ENCODE measurements at places on chromosomes 6 and 20. TPM values are rescaled to one million over a fixed set of nuclear protein-coding genes. Genes with fewer than 3 reads are reported as not detected.

Gene LATS1
- 20.2 TPM for total RNA-seq

Gene LRRN4
- total RNA-seq = not detected

Gene DST
- total RNA-seq = 411 TPM

Gene SNAP25
- not detected for total RNA-seq

Gene RAET1L
- not detected for total RNA-seq

Gene CDC5L
- 22.3 TPM for total RNA-seq

Gene COL11A2
- total RNA-seq = 0.25 TPM

DNA sequence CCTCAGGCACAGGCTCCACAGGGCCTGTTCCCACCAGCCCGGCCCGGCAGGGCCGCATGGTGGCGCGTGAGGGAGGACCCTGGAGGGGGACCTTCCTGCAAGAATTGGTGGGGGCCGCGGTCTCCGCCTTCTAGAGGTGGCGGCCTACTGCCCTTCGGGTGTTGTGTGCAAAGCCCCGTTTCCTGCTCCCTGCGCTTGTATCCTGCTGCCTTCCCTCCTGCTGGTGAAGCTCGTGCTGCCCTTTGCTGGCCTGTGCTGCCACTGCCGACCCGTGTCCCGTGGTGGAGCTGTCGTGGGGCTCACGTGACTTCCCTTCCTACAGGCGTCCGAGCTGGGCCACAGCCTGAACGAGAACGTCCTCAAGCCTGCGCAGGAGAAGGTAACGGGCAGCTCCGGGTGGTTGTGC is 8.4 kb upstream of the COL20A1 start:
- no peaks in the 10 kb centered on the region for H3K4me1 ChIP-seq
- H3K27me3 ChIP-seq = no peaks in the 10 kb centered on the region
- peaks cover 15% of the 10 kb centered on the region for H3K36me3 ChIP-seq
- no peak for DNase-seq
- H3K4me3 ChIP-seq = no peak overlapping the region

GRCh38 chr6:153328194-153328593 is 197.1 kb upstream of the RGS17 start:
- H3K27ac ChIP-seq = no peak overlapping the region
- H3K4me3 ChIP-seq = no peak overlapping the region
- H3K36me3 ChIP-seq = no peaks in the 10 kb centered on the region
- H3K4me1 ChIP-seq = no peaks in the 10 kb centered on the region
- H3K27me3 ChIP-seq = no peaks in the 10 kb centered on the region

DNA sequence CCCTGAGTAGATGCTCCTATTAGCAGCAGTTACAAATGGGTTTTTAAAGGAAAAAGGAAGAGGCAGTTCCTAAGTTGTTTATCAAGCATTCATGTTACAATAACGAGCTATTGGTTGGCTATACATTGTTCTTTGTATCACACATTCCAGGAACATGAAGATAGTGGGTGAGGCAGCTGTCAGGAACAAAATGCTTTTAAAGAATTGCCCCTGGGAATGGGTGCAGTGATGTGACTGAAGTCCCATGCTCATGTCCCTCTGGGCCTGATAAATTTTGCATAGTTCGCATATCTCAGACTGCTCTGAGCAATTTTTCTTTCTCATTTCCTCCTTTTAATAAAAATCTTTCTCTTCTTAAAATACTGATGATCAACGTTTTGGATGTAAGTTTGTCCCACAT is 3.7 kb downstream of the ENPP1 start:
- no peak for DNase-seq
- peaks cover 17% of the 10 kb centered on the region for H3K4me1 ChIP-seq
- no peaks in the 10 kb centered on the region for H3K27me3 ChIP-seq
- no peak overlapping the region for H3K4me3 ChIP-seq

- peak overlapping the region; percentile 74 for H3K4me3 ChIP-seq
- H3K27me3 ChIP-seq = no peaks in the 10 kb centered on the region
- peak; percentile 48 for DNase-seq
- H3K36me3 ChIP-seq = no peaks in the 10 kb centered on the region
Measured at GRCh38 chr20:32582659-32583580, 2.2 kb downstream of the NOL4L start.

- peaks cover 61% of the 10 kb centered on the region for H3K4me1 ChIP-seq
- no peaks in the 10 kb centered on the region for H3K27me3 ChIP-seq
- H3K36me3 ChIP-seq = peaks cover 11% of the 10 kb centered on the region
- peak; percentile 68 for DNase-seq
Measured at GRCh38 chr6:82365016-82365795, 1.6 kb downstream of the TPBG start.

- H3K27ac ChIP-seq = no peak overlapping the region
- H3K4me3 ChIP-seq = no peak overlapping the region
- H3K4me1 ChIP-seq = no peaks in the 10 kb centered on the region
Measured at GRCh38 chr20:12049125-12049524, 131.4 kb downstream of the BTBD3 start.

GRCh38 chr6:128882991-128883611 is at the start of gene LAMA2:
TSS of gene LAMA2 (plus strand) at chr6:128883138. CDS start at chr6:128883246, 108 bp downstream.
- DNase-seq = peak; percentile 85
- H3K27me3 ChIP-seq = no peaks in the 10 kb centered on the region
- H3K4me3 ChIP-seq = peak within 1 kb of the TSS; percentile 83
- H3K4me1 ChIP-seq = peaks cover 32% of the 10 kb centered on the region
- peak within 1 kb of the TSS; percentile 74 for H3K27ac ChIP-seq

DNA sequence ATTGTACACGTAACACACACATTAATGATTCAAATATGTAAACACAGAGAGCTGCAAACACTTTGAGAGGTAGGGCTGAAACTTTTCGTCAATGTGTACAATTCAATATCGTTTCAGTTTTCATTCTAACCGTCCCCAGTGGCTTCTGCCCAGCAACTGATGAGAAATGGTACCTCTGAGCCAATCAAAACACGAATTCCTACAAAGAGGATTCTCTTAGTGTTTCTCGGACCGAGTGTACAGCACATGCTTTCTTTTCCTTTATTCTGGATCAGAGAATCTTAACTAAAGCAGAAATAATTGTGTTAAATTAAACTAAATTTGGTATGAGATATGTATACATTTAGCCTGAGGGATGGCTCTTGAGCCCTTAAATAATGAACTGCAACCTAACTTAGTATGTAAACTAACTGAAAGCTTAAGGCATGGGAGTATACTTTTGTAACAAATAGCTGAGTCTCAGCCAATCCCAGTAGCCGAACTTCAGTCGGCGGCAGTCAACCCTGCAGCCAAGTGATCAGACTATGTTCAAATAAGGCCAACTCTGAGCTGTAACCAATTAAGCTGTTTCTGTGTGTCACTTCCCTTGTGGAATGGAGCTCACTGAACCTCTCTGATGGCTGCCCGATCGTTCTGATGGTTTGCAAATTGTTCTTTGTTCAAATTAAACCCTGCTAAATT is 16.1 kb downstream of the BTN2A1 start:
- no peaks in the 10 kb centered on the region for H3K27me3 ChIP-seq
- H3K27ac ChIP-seq = peak overlapping the region; percentile 95
- H3K4me3 ChIP-seq = peak overlapping the region; percentile 76

DNA sequence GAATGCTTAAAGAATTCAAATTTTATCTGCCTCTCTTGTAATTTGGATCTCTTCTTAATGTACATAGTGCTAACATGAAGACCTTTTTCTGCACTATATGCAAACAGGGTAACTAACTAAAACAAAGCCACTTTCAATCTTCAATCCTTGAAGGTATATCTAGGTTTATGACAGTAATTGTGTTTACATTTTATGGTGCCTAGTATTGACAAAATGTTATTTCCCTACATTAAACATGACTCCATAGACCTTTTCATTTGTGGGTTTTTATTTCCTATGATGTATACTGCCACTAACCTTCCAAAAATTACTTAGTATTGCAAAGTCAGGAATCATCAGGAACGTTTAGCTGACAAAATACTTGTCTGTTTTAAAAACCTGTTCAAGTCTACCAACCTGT is 95.9 kb downstream of the B3GAT2 start:
- H3K27ac ChIP-seq = no peak overlapping the region
- H3K4me1 ChIP-seq = 0 out of 2 replicates have a peak, but pooled peaks cover 6% of the 10 kb centered on the region
- no peak overlapping the region for H3K4me3 ChIP-seq
- no peaks in the 10 kb centered on the region for H3K27me3 ChIP-seq
- no peak for DNase-seq
- H3K36me3 ChIP-seq = no peaks in the 10 kb centered on the region

DNA sequence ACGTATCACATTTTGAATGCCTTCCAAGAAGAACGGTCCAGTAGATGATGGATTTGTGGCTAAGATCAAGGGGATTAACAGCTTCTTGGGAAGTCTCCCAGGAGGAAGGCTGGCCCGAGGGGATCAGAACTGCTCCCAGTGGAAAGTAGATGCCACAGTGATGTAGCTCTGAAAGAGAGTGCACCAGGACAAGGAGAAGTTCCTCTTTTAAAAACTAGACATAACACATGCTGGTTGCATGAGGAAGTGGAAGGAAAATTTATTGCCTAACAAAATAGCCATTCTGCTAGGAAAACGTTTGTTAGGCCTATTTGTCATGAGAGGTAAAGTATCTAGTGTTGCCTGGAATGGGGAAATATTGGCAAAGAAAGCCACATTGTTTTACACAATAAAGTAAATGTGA is 87.8 kb downstream of the CDH26 start:
- no peak overlapping the region for H3K4me3 ChIP-seq
- no peak overlapping the region for H3K27ac ChIP-seq
- peak; percentile 34 for DNase-seq
- H3K36me3 ChIP-seq = no peaks in the 10 kb centered on the region
- 0 out of 2 replicates have a peak, but pooled peaks cover 16% of the 10 kb centered on the region for H3K4me1 ChIP-seq

DNA sequence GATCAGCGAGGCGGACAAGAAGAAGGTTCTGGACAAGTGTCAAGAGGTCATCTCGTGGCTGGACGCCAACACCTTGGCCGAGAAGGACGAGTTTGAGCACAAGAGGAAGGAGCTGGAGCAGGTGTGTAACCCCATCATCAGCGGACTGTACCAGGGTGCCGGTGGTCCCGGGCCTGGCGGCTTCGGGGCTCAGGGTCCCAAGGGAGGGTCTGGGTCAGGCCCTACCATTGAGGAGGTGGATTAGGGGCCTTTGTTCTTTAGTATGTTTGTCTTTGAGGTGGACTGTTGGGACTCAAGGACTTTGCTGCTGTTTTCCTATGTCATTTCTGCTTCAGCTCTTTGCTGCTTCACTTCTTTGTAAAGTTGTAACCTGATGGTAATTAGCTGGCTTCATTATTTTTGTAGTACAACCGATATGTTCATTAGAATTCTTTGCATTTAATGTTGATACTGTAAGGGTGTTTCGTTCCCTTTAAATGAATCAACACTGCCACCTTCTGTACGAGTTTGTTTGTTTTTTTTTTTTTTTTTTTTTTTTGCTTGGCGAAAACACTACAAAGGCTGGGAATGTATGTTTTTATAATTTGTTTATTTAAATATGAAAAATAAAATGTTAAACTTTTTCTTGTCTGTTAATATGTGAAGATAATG is 2.2 kb downstream of the HSPA1B start:
- H3K4me3 ChIP-seq = peak overlapping the region; percentile 81
- H3K4me1 ChIP-seq = peaks cover 24% of the 10 kb centered on the region
- H3K27me3 ChIP-seq = no peaks in the 10 kb centered on the region
- peak; percentile 75 for DNase-seq
- peak overlapping the region; percentile 59 for H3K27ac ChIP-seq

DNA sequence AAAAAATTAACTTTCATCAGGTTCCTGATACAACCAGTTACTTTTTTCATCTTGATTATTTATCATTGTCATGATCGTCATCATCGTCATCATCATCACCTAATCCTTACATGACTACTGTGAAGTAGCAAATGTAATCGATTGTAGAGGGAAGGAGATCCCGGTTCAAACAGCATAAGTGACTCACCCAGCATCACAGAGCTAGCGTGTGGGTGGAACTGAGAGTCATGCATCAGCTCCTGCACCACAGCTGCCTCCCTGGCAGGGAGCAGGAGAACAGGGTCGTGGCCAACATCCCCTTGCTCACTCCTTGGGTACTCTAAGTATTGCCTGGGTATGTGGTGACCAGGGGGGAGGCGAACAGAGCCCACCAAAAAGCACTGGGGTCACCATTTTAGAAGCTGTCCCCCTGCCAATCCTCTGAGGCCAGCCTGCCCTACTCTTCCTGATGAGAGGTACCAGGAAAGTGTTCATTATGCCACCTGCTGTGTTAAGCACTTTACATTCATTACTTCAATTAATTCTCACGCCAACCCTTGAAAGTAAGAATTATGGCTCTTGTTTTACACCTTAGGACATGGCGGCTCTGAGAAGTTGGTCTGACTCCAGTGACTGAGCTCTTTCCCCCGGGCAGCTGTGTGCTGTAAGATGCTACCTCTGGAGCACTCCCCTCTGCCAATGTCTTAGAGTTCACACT is 425.2 kb downstream of the CD83 start:
- H3K4me1 ChIP-seq = peaks cover 9% of the 10 kb centered on the region
- no peak overlapping the region for H3K4me3 ChIP-seq
- no peak overlapping the region for H3K27ac ChIP-seq
- H3K27me3 ChIP-seq = no peaks in the 10 kb centered on the region
- peak; percentile 92 for DNase-seq

GRCh38 chr6:110048221-110048875 is 70.2 kb downstream of the GPR6 start:
- H3K27me3 ChIP-seq = peaks cover 7% of the 10 kb centered on the region
- DNase-seq = peak; percentile 52
- H3K4me3 ChIP-seq = no peak overlapping the region
- no peak overlapping the region for H3K27ac ChIP-seq

DNA sequence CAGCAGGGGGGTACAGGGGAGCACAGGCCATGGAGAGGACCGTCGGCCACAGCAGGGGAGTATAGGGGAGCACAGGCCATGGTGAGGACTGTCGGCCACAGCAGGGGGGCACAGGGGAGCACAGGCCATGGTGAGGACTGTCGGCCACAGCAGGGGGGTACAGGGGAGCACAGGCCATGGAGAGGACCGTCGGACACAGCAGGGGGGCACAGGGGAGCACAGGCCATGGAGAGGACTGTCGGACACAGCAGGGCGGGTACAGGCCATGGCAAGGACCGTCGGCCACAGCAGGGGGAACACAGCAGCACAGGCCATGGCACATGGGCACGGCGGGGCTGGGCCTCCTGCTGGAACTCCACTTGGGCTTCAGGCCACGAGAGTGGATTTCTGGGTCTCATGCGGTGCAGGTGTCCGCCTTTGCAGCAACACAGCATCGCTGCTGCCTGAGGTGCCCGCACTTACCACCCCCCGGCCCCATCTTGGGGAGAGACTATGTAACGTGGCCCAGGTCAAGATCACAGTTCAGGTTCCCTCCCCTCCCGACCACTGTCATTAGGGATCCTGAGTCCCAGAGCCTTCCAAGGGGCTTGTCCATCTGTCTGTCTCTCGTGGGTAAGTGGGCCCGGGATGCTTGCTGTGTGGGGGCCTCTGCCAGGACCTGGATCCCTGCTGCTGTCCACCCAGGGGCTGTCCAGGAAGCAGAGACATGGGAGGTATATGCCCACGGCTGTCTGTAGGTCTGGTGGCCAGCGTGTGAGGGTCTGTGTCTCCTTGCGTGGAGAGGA is 2.5 kb downstream of the NPBWR2 start:
- no peak overlapping the region for H3K4me3 ChIP-seq
- DNase-seq = no peak
- peaks cover 35% of the 10 kb centered on the region for H3K27me3 ChIP-seq

- H3K4me3 ChIP-seq = no peak overlapping the region
- 0 out of 2 replicates have a peak, but pooled peaks cover 4% of the 10 kb centered on the region for H3K4me1 ChIP-seq
- DNase-seq = no peak
- H3K36me3 ChIP-seq = no peaks in the 10 kb centered on the region
- no peaks in the 10 kb centered on the region for H3K27me3 ChIP-seq
Measured at GRCh38 chr6:20955751-20956150, 421.5 kb downstream of the CDKAL1 start.

Measured in GM23248 (cell line).